ENCODE measurements at places on chromosomes 5 and 9. TPM values are rescaled to one million over a fixed set of nuclear protein-coding genes. Genes with fewer than 3 reads are reported as not detected.

TLX3 gene
- total RNA-seq, result not detected

DNA sequence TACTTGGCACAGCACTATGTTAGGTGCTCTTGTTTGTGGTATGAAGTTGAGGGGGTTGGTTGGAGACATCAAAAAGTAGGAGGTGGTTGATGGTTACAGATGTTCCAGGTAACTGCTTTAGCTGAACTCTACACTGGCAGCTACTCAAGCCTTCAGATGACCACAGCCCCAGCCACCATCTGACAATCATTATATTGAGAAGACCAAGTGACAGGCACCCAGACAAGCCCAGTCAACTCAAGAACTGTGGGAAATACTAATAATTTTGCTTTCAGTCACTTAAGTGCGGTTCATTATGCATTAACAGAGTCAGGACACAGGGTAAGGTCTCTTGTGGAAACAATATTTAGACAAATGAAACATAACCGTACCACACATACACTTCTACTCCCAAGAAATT, 38.9 kb upstream of the SLIT3 start:
- no peak for DNase-seq

- no peak for DNase-seq
Measured at GRCh38 chr5:33364406-33364805, 76.4 kb upstream of the TARS1 start.

GRCh38 chr5:153276151-153276550, 214.3 kb upstream of the GRIA1 start:
- DNase-seq, result no peak

- no peak for DNase-seq
Measured at GRCh38 chr5:143206196-143207053, 197.1 kb downstream of the NR3C1 start.
